ENCODE measurements at places on chromosomes 2 and 18. TPM values are rescaled to one million over a fixed set of nuclear protein-coding genes. Genes with fewer than 3 reads are reported as not detected.

GRCh38 chr2:33060405-33060804 lies 113.7 kb downstream of the LTBP1 start:
- DNase-seq: no peak

- DNase-seq: no peak
Measured at GRCh38 chr18:60050821-60051220, 151.0 kb downstream of the PMAIP1 start.

Gene OSR1
- 6.0 TPM for polyA plus RNA-seq

Gene LPIN1
- polyA plus RNA-seq: 30.8 TPM

Gene NOSTRIN
- polyA plus RNA-seq: 37.2 TPM

DNA sequence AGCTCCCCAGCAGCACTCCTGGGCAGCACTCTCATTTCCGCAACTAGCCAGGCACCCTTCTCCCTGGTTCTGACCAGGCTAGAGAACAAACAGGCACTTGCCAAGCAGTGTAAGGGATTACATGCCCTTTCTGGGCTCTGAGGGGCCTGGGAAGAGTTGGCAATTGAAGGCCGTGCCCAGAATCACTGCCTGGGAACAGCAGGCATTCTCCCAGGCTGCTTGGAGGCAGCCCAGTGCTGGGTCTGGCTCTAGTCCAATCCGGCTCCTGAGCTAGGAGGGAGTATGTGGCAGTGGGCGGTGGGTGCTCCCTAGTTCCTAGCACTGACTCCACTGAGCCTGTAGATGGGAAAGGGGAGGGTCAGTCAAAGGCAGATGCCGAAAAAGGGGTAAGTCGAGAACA lies 34.1 kb upstream of the SP3 start:
- DNase-seq: no peak

Gene NT5C1B
- 1.5 TPM for polyA plus RNA-seq

DNA sequence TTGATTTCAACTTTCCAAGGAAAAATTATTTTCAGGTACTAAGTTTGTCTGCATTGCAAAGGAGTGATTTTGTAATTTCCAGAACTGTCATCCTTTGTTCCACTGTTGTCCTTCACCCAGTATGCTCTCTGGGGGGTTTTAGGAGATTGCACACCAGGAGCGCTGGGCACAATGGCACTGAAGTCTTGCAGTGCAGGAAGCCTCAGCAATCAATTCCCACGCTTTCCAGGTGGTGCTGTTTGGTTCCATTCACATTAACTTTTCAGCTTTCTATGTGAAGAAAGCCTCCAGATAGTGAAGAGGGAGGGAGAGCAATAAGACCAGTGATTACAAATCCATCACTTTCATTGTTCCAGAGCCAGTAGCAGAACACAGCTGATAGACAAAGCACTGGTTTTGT lies 344.0 kb upstream of the VWC2L start:
- DNase-seq: no peak

- DNase-seq: no peak
Measured at GRCh38 chr2:88690591-88691338, 708 bp upstream of the RPIA start.

GRCh38 chr2:104582471-104582870 lies 271.4 kb upstream of the POU3F3 start:
- DNase-seq: no peak

Gene NPHP1
- 22.9 TPM for polyA plus RNA-seq

Gene BZW1
- polyA plus RNA-seq: 282 TPM

DNA sequence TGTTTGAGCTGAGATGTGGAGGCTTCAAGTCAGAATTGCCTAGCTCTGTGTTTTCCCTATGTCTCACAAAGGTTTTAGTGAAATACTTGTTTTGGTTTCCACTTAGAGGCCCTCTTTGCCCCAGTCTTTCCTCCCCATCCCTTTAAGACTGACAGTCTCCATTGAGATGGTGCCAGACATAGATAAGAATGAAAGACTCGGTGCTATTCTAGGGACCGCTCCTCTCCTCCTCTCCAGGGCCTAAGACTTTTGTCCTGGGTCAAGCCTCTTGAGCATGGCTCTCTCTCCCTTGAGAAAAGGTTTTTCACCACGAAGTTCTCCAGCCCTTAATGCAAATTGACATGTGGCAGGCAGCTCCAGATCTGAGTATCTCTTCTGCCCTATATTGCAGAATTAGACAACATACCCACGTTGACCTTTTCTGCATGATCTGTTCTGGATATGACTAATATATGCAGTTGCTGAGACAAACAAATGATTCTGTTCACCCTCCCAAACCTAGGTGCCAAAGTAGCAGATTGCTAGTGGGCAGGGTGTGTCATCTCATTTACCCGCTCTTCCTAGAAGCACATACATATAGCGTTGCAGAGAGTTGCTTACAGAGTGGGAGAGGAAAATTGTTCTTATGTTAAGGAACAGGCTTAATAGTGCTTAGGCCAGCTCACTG lies 47.5 kb upstream of the ACSL3 start:
- DNase-seq: no peak

Gene KDM3A
- 70.1 TPM for polyA plus RNA-seq

- DNase-seq: peak; percentile 80
Measured at GRCh38 chr18:32772581-32773381, at the start of gene KLHL14. Gene KLHL14 (minus strand): TSS chr18:32773023. CDS start chr18:32770591, 2,432 bp downstream.

DNA sequence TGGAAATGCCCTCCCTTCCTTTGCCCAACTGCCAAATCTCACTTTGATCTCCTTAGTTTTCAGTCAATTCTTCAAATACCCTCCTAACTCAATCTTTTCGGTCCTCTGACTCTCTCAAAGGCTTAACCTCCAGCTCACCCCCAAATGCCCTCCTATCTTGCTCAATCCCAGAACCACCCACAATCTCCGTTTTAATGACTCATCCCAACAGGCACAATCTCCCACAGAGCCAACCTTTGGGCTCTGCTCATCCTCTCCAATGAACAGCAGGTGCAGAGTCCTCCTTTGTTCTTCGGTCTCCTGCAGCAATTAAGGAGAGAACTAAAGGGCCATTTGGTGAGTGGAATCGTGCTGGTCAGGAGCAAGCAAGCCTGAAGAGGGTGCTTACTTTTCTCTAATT lies 366.1 kb upstream of the CRIM1 start:
- no peak for DNase-seq

DNA sequence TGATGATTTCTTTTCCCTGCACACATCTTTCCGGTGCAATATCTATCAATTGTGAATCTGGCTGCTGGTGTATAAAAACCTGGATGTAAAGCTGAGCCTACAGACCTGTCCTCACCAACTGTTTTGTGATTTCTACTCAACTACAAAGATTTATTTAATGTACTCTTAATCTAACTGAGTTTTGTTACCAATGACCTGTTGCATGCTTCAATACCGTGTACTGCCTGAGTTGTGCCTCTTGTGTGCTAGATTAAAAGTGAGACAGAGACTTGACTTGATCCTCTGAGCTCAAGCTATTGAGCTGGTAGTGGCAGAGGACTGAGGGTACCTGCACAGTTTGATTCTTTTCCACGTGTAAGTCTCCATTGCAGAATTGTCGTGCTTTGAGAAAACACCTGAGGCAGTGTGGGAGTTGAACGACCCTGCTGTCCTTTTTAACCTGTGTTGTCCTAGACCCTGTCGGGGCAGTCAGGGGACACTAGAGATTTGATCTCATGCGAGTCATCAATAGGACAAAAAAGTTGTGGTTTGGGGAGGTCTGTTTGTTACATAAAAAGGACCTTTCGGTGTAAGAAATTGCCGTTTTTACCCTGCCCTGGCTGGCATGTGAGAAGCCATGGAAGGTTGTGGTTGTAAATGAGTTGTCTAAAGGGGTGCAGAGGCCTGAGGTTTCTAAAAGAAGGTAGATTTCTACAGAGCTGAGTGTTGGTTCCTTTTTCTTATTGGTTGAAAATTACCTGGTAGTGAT lies 231.3 kb downstream of the ALPK2 start:
- DNase-seq: no peak

Gene CYS1
- polyA plus RNA-seq: 83.0 TPM

Gene ANKAR
- 17.1 TPM for polyA plus RNA-seq

Gene FRZB
- polyA plus RNA-seq: 10.9 TPM

- DNase-seq: no peak
Measured at GRCh38 chr2:56240210-56240609, 56.4 kb downstream of the CCDC85A start.

Gene SLC19A3
- polyA plus RNA-seq: 10.7 TPM

DNA sequence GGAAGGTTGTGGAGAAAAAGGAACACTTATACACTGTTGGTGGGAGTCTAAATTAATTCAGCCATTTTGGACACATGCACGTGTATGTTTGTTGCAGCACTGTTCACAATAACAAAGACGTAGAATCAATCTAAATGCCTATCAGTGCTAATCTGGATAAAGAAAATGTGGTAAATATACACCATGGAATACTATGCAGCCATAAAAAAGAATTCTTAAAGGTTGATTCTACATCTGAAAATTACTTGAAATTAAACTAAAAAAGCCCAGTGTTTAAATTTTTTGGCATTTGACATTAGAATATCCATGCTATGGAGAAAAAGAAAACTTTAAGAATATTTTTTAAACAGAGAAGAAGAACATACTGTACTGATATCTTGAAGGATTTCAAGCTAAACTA lies 84.0 kb downstream of the BMPR2 start:
- no peak for DNase-seq

GRCh38 chr2:146385031-146385430 lies 1459.8 kb upstream of the ACVR2A start:
- DNase-seq: no peak

Gene FBXO15
- 6.5 TPM for polyA plus RNA-seq

GRCh38 chr2:42239811-42240210 lies 70.7 kb downstream of the EML4 start:
- DNase-seq: no peak

DNA sequence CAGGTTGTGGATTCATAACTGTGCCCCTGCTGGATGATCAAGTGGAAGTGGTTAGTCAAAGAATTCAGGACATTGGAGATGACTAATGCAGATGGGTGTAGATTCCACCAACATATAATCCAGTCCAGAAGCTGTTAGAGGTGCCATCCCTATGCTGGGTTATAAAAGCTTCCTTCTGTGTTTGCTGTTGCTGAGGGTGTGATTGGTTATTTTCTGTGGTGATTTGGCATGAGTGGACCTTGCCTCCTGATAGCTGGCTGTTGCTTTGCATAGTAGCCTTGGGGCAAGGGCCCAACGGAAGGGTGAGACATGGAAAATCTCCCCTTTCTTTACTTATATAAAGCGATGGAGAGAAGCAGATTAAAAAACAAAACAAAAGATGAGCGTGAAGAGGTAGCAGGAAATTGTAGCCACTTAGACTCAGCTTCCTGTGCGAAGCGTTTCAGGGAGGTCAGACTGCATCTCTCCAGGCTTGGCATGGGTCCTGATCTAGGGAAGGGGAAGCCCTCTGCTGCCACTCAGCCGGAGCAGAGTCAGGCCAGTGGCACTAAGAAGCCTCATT lies 190.4 kb downstream of the FMNL2 start:
- no peak for DNase-seq

Gene COLEC12
- 23.3 TPM for polyA plus RNA-seq

Gene PER2
- polyA plus RNA-seq: 8.2 TPM

- DNase-seq: no peak
Measured at GRCh38 chr18:26652501-26652900, 104.1 kb upstream of the KCTD1 start.

DNA sequence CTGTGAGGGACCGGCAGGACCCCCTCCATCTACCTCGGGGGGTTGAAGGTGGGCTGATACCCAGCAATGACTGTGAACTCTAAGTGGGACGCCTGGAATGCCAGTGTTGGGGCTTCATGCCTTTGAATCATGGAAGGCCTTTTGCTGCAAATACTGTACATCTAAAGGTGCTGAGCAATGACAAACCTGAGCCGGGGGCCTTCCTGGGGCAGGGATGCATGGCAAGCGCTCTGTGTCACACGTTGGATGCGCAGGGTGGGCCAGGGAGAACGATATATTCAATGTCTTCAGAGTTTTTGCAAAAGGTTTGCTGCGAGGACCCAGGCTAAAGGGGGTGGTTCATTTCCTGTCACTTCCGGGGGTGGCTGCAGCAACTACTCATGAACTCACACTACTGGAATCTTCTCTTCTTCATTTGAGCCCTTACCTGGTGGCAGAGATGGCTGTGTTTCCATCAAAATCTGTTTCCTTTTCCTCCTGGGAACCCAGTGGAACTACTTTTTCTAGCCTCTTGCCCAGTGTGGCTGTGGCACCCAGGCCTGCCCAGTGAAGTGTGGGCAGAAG lies 24.1 kb upstream of the INHBB start:
- no peak for DNase-seq

DNA sequence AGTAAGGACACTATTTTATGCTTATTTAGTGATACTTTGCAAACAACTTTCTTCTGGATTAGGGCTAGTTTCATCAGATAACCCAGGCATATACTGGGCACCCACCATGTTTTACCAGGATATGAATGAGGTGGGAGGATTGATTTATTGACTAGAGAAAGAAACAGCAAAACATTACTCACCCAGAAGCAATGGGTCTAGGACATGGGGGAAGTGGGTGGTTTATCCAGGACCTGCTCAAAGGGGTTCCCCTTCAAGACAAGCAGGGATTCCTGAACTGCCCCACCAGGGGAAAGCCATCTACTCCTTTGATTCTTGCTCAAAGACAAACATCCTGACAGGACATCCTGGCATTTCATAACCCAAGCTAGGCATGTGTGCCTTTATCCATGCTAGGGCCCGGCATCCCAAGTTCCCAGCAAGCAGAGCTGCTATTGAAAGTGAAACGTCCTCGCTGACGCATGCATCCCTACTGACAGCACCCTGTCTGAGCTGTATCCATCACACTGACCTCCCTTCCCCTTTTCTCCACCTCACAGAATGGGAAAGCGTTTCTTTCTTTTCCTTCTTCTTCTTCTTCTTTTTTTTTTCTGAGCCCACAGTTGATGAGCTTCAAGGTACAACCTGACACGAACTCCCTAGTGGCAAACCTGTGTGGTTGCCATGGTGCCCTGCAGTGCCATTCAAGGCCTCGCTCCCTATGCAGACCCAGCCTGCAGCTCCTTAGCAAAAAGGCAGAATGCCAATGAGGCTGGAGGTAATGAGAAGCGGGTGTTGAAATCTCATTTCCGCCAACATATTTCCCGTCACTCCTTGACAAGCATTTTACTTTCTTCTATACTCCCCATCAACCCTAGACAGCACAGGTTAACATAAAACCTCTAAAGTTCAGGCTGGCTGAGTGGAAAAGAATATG lies 70.5 kb downstream of the CLHC1 start:
- no peak for DNase-seq

DNA sequence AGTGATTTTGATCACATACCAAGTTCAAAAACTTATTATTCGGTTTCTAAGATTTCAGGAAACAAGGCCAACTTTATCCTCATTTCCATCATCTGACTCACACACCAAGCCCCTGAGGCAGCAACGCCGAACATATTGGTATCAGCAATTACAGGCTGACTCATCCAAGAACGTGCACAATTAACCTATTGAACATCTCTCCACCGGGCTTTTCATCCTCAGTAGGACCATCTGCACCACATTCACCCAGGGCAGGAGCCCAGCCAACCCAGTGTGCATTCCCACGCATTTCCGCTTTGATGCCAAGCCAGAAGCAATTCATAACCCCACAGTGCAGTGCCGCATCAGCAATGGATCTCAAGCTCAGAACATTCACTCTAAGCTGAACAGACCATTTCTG lies 52.9 kb downstream of the SCG2 start:
- no peak for DNase-seq

- DNase-seq: no peak
Measured at GRCh38 chr18:63970809-63971205, 926 bp downstream of the SERPINB8 start.

Gene MOB4
- polyA plus RNA-seq: 45.1 TPM

Gene ASB18
- polyA plus RNA-seq: 0.15 TPM

Gene TFCP2L1
- polyA plus RNA-seq: 68.0 TPM

GRCh38 chr2:229230911-229231310 lies 40.2 kb downstream of the PID1 start:
- no peak for DNase-seq

Measured in left kidney (tissue), 8 donors.